ENCODE measurements at places on chromosomes 13 and 19.
A peak's percentile ranks its signal among the peaks of the same experiment; 100 is the strongest.

- DNase-seq = no peak
Measured at GRCh38 chr13:94784066-94784465, 71.7 kb upstream of the SOX21 start.

- no peak for DNase-seq
Measured at GRCh38 chr13:43132257-43132656, 108.9 kb downstream of the DNAJC15 start.

GRCh38 chr19:55669418-55670279 lies 5.4 kb upstream of the EPN1 start:
- DNase-seq = no peak

- no peak for DNase-seq
Measured at GRCh38 chr19:33393286-33394005, 19.9 kb downstream of the CEBPG start.

- DNase-seq = peak; percentile 36
Measured at GRCh38 chr19:13100031-13100588, 2.5 kb downstream of the LYL1 start.

DNA sequence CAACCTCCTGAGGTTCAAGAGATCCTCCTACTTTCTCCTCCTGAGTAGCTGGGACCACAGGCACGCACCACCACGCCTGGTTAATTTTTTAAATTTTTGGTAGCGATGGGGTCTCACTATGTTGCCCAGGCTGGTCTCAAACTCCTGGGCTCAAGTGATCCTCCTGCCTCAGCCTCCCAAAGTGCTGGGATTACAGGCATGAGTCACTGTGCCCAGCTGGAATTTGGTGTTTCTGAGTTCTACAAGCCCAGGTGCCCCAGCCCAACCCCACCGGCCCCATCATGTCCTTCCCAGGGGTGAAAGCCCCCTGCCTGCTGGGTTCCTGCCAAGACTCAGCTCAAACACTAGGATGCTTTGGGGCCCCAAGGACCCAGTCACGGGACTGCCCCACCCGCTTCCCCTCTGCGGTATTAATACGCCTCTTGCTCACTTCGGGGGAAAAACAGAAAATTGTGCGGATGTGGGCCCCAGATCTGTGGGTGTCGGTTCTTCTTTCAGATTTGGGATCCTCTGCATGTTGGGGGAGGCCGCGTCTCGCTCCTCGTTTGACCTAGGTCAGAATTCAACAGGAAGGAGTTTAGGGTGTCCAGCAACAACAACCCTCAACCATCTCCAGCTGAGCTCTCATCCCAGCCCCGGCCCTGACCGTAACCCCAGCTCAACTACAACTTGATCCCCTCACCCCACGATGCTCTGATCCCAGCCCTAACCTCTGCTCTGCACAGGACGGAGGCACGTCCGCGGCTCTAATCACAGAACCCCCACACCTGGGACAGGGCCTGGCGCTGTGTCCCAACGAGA lies 3.7 kb upstream of the FCER2 start:
- DNase-seq = peak; percentile 43

DNA sequence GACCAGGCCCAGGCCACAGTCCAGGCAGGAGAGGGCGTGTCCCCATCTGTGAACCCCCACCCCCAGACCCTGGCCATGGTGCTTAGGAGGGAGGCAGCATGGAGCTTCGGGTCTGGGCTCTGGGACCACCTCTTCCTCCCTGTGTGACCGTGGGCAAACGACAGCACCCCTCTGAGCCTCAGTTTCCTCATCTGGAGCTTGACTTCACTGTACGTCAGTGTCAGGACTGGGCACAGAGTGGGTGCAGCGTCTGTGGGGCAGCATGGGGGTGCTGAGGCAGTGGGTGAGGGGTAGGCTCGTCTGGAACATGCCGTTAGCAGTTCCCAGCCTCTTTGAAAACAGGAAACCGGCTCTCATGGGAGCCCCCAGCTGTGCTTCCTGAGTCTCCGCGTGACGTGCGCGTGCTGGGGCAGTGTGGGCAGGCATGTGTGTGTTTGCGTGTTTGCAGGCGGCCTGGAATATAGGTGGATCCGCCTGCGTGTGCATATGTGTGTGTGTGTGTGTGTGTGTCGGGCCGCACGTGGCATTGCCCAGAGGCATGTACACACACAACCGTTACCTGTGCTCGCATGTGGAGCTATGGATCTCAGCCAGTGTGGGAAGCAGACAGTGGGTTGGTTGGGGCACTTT lies 15.8 kb downstream of the ARRDC2 start:
- DNase-seq = no peak

- no peak for DNase-seq
Measured at GRCh38 chr19:16284505-16284904, 40.1 kb upstream of the KLF2 start.

Data from stimulated activated CD8-positive, alpha-beta memory T cell treated with anti-CD3 and anti-CD28 coated beads, Interleukin-7, amount 100 ng/mL, for 1 hour (primary cell).